ENCODE measurements at places on chromosomes 1 and 21.
A peak's percentile ranks its signal among the peaks of the same experiment; 100 is the strongest.

DNA sequence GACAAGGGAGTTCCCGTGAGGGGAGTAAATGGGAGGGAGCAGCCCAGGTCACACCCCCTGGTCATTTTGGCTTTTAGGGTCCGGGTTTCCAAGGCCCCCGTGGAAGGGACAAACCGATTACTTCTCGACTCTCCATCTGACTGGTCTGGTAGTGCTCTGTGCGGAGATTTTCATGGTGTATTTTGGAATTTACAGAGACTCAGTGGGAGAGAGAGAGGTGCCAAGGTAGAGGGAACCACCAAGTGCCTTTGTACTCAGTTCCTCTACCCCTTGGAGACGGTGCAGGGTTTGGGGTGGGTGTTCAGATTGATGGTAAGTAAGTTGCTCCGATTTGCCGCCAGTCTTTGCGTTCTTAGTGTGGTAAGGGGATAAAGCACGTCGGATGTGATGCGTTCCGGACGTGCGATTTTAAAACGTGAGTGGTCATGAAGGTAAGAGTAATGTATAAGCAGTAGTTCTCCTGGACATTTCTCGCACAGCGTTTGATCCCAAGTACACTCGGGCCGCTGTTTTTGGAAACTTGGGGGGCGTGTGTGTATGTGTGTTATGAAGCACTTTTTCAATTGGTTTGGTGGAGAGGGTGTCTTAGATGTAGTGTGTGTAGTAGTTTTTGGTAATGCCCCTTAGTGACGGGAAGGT, 682 bp downstream of the SUCO start:
- peak; percentile 9 for DNase-seq

- no peak for DNase-seq
Measured at GRCh38 chr1:54548389-54549044, 489 bp downstream of the ACOT11 start.

DNA sequence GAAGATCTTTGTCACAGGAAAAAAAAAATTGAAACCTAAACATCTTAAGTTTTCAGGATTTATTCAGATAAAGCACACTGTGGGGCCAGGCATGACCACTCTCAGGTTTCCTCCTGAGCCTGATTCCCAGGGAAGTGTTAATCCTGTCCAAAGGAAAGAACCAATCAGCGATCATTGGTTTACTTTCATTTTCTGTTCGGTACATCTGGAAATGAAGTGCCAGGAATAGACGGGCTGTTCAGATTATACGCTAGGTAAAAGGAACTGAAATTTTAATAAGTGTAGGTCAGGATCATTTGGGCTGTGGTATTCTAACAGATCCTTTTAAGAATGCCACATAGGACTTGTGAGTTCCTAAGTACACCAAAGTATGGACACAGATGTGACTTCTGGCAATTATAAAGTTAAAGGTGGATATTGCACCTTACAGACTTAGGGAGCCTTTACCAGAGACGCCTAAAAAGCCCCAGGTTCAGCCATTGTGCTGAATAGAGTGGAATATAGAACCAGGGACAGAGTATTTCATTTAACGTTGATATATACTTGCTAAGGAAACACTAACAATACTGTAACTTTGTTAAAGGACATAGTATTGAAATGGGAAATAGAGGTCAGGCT, 9.3 kb upstream of the CACYBP start:
- peak; percentile 39 for DNase-seq

DNA sequence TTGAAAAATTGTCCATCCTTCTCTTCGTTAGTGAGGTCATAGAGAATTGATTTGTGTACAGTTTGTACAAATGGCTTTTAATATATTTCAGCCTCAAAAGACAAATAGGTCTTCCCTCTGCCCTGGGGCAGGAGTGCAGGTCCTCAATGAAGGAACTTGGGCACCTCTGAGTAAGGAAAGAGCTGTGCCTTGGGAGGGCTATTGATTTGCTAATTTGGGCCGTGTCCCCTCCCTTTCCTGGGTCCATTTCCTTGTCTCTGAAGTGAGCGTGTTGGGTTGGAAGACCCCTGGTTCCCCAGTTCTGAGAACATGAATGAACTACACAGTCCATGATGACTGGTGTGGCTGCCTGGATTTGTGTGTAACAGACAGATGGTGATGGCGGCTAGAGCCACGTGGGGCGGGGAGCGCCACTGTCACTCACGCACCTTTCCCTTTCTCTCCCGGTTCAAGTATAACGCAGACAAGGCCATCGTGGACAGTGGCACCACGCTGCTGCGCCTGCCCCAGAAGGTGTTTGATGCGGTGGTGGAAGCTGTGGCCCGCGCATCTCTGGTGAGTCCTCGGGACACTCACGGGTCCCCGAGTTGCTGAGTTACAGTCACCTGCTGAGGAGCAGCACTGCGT, 71.0 kb upstream of the FAM3B start:
- no peak for DNase-seq

DNA sequence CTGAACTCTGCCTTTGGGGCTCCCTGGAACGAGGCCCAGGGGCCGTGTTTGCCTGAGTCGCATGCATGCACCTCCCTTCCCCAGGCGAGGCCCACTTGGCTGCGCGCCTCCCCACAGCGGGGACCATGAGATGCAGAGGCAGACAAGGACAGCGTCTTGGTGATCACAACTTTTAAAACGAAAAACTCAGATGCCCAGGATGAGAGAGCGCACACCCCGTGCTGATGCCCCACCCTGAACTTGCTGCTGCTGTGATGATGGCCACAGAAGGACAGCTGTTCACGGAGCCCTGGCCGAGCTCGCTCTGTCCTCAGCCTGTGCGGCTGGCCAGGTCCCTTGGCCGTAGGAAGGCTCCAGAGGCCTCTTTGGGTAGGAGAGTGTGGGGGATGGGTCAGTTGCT, 11.4 kb upstream of the PRMT2 start:
- DNase-seq = no peak

Data from fibroblast of skin of scalp (primary cell).